ENCODE measurements at places on chromosomes 2 and 18.

DNA sequence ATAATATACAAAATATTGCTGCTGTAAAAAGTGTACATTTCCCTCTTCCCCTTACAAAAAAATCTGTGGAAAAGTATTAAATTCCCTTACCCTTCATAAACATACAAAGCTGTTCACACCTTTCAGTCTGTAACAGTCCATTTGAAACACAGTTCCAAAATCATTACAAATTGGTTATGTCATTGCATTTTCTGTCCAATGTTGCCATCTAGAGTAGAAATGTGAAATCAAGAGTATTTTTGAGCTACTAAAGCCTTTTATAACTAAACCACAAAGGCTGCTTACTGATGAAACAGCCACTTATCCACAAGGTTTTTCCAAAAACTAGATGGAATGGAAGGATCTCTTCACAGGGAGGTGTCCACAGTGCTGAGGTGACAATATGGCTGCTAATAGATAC is 72.5 kb downstream of the SS18 start:
- DNase-seq, result no peak

- peak; percentile 25 for DNase-seq
Observed at GRCh38 chr2:69026026-69026425, 13.0 kb downstream of the ANTXR1 start.

DNA sequence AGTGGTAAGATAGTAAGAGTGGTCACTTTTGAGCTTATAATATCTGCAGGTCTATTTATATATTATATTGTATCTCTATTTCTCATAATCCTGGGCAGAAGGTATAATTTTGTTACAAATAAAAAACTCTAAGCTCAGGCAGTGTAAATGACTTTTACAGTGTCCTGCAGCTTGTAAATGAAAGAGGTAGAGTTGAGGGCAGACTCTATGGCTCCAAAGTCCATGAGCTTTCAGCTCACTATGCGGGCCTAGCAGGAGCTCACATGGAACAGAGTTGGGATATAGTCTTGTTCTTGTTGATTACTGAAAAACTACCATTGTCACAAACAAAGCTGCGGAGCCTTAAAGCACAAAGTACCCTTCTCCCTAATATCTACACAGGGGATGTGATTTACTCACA is 361.4 kb downstream of the LNPK start:
- DNase-seq, result no peak

DNA sequence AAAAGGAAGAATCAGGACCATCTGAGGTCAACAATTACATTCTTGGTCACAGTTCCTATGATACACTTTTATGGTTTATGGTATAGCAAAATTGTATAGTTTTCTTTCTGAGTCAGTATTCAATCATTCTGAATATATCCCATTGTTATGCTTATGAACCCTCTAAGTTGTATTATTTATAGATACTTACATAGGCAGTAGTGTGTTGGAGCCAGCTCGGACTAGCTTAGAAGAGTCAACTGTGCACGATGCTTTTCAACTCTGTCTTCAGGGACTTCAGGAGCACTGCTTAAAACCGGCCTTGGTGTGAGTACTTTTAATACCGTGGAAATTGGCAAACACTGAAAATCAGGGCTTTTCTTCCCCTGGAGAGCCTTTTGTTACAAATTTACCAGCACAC is 215.7 kb downstream of the IKZF2 start:
- DNase-seq, result no peak

DNA sequence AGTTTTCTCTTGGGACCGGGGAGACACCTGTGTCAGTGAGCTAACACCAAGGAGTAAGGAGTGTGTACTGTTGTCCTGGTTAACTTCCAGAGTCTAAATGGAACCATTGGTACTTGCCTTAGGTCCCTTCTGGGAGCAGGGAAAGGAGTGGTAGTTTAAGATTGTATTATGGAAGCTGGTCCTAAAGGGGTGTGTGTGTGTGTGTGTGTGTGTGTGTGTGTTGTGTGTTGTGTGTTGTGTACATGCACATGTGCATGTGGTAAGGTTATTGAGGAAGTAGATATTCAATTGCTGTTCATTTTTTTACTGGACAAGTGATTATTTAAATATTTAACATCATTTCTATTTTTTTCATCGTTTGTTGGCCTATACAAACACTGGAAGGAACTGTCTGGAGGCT is 1.4 kb downstream of the APLF start:
- DNase-seq, result no peak

- peak; percentile 14 for DNase-seq
Observed at GRCh38 chr18:23134780-23135549, at the start of gene CABLES1. Gene CABLES1 (plus strand): TSS chr18:23135485. CDS start chr18:23135763, 278 bp downstream.

GRCh38 chr2:79716266-79716665 is 203.4 kb downstream of the CTNNA2 start:
- no peak for DNase-seq

DNA sequence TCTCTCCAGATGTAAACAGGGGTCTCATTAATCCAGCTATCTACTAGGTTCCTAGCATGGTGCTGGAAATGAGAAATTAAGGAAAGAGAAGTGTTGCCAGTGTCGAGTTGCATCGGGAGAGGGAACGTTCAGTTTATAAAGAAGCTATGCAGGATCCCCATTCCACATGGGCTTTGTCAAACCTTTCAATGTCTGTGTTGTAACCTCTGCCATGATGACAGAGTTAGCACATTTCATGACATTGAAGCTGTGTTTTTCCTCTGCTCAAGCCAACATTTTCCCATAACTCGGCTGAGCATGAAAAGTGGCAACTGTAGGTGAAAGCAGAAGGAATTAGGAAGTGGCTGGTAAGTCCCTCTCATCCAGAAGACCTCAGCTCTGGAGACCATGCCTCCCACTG is 133.4 kb downstream of the WDSUB1 start:
- no peak for DNase-seq

DNA sequence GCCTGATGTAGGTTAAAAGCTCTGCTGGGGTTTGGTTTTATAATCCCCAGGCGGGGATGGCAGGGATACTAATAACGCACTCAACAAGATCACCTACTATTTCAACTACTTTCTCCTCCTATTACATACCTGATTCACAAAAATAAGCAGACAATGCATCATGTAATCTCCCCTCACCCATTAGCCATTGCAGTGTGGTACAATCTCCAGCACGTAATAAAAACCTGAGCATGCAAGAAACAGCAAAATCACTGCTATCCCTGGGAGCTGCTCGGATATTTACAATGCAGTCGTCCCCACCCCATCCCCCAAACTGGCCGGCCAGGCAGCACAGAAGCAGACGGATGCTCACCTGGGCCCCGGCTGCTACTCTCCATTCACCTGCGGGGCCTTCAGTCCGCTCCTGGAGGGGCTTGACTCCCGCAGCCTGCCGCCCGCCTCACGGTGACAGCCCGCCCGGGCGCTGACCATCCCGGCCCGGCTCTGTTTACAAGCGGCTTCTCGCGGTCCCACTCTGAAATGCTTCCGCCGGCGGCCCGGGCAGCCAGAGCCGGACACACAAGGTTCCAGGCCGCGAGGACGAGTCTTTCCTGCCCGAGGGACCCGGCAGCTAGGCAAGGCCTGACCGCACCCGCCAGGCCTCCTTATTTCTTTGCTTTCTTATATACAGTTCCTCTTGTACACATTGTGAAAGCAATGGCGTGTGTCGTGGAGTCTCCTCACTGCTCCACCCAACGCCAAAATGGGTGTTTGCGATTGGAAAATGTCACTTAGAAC is at the start of gene PLEKHM3:
Gene PLEKHM3, minus strand, starts transcription at position 491 of the 777 bp plus-strand sequence. CDS start 23,888 bp downstream, outside the sequence.
- peak; percentile 82 for DNase-seq

DNA sequence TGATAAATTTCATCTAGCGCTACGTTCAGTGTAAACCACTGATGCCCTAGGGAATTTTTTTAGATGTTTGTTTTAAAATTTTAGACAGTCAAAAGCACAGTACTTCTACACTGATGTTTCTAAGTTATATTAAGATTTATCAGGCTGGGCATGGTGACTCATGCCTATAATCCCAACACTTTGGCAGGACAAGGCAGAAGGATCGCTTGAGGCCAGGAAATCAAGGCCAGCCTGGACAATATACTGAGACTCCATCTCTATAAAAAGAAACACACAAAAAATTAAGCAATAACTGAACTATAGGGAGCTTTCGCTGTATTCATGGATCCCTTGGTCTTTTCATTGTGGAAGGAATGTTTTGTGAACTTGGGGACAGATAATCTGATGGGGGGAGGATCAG is 50.6 kb upstream of the MAPRE2 start:
- no peak for DNase-seq

DNA sequence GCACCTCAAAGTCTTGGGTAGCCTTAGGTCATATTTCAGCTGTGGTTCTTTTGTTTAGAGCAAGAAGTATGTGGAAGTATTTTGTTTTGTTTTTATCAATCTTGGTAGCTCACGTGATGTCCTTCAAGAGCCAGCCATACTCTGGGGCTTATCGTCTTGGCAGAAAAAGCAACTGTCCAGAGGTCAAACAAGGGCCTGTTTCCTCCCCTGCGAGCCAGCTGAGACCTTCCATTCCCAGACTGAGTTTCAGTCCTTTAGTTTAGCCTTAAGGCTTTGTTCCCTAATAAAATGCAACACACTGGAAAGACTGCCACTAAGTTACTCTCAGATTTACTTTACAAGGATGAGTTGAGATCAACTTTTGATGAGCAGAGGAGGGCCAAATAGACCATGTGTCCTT is 63.5 kb downstream of the TXNL1 start:
- DNase-seq, result no peak

- no peak for DNase-seq
Observed at GRCh38 chr2:47310801-47311560, 92.0 kb upstream of the MSH2 start.

DNA sequence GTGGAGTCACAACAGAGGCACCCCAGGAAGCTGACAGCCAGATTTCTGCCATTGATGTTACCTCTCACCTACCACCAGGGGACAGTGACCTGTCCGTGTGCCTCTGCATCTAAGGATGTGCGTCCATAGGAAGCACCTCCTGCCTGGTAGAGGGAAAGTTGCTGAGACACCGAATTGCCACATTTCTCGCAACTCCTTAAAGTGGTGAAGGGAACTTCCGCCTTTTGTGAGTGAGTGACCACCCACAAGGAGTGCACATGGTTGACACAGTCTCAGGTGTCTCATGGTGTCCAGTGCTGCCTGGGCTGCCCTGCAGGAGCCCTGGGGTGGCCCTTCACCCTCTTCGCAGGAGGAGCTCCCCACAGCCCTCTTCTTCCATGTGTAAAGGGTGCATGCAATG is 201.8 kb downstream of the GBX2 start:
- DNase-seq, result no peak

GRCh38 chr2:37201766-37202165 is 5.5 kb downstream of the CEBPZOS start:
- peak; percentile 31 for DNase-seq

DNA sequence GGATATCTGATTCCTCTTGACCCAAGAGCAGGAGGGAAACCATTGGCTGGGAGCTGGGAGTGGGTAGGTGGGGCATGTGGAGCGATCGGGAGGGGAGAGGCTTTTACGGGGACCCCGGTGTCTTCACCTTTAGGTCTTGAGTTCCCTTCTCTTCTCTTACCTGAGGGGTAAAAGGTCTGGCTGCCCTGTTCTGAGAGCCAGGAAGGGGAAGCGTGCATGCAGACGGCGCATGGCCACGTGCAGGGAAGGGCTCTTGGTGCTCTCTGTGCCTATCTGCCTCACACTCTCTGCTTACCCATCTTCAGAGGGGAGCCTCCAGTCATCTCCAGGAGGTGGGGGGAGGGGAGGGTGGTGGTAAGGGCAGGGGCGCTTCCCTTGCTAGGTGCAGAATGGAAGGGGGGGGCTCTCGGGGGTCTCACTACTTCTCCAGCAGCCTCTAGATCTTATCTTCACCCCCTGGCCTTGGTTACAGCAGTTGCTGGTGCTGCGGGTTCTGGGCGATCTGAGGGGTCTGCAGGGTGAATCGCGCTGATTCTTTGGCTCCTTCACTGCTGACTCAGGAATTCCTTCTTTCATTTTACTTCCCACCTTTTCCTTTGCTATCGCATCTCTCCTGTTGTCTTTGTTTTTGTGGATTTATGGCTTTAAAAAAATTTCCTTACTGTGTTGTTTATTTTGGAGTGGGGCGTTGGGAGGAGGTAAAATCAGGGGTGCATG is 225.8 kb upstream of the HS6ST1 start:
- no peak for DNase-seq

DNA sequence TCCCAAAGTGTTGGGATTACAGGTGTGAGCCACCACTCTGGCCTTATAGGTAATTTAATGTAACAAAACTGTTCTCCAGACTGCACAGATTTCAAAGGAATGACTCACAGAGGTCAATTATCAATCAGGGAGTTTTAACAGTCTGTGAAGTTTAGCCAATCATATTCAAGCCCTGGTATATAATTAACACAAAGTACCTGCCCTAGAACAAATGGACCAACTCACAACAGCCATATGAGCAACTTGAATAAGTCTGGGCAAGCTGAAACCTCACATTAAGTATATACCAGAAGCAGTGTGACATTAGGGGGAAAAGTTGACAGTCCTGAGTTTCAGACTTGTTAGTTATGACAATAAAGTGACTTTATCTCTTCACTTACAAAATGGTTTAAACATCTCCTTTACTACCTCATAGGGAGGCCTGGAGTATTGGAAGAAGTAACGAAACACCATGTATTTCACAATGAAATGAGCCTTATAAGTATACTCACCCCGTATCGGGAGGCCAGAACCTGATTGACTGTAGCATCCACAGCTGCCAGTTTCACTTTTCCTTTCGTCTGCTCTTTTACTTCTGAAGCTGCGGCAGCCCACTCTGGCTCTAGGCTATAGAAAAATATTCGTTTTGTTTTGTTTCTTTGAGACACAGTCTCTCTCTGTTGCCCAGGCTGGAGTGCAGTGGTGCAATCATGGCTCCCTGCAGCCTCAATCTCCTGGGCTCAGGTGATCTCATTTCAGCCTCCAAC is 22.2 kb downstream of the PDIA6 start:
- DNase-seq, result no peak
